ENCODE measurements at places on chromosomes 7 and 10.

DNA sequence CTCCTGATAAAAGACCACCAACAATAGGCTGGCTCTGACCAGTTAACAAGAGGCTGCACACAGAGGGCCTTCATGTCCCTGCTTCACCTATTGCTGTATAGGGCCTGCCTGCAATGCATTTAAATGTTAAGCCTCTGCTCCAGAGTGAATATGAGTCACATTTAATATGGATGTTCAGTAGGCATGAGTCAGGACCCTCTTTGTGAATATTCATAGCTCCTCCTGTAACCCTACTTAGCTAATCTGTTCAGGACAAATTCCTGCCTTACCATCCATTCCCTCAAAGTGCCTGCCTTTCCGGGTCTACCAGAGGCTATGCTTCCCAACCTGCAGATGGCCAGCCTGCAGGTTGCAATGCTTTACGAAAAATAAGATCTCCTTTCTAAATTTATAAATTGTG lies 32.5 kb downstream of the ARHGAP22 start:
- DNase-seq = peak; percentile 30

- no peak for DNase-seq
Measured at GRCh38 chr7:106611911-106612310, 49.0 kb downstream of the CCDC71L start.

DNA sequence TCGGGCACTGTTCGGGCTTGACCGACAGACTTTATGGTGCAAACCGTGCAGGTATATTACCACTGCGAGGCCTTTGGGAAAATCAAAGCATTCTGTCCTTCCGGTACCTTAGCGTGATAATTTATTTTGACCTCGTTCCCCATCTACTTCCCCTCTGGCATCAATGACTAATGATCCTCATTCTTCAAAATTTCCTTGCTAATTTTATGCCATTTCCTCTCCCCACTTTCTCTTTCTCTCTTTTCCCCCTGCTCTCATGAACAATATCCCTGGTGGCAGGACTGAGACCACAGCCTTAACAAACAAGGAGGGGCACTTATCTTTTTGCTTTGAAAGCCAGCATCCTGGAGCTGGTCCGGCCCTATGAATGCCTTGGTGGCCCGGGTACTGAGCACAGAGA lies 210.6 kb downstream of the TCF7L2 start:
- DNase-seq = no peak

- DNase-seq = no peak
Measured at GRCh38 chr7:71184136-71184535, 52.2 kb downstream of the GALNT17 start.

DNA sequence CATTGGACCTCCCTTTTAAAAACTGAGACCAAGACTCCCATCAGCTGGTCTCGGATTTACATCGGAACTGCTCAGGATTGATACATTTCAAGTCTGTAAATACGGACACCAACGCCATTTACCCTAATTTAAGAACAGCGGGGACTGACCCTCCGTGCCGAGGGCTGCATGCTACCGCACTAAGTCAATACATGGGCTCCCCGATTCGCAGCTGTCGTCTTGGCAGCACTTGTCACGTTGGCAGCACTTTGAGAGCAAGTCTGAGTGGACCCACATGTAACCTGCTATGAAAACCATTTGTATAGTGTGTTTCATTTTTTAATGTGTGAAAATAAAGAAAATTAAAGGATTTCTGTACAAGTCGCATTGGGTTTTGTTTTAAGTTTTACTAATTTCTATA lies 83.4 kb downstream of the EZH2 start:
- no peak for DNase-seq

DNA sequence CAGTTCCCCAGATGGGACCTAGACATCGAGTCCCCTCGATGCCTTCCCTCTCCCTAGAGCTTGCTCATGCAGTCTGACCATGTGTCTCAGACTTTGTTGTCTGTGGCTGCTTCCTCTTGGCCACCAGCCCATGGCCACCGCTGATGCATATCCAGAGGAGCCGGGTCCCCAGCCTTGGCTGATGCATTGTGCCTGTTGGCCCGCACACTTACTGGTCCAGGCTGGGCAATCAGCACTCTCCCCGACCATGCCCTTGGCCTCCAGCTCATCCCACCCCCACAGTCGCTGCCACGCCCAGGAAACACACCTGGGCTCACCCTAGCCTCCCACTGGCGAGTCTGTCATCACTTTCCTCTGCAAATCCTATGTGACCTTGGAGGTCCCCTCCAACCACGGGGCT lies 10.1 kb downstream of the NPC1L1 start:
- DNase-seq = no peak
